ENCODE measurements at places on chromosomes 5 and 9.

GRCh38 chr9:38233343-38233742, 159.2 kb upstream of the ALDH1B1 start:
- DNase-seq = no peak

GRCh38 chr9:111250875-111251842, 78.9 kb downstream of the OR2K2 start:
- no peak for DNase-seq

DNA sequence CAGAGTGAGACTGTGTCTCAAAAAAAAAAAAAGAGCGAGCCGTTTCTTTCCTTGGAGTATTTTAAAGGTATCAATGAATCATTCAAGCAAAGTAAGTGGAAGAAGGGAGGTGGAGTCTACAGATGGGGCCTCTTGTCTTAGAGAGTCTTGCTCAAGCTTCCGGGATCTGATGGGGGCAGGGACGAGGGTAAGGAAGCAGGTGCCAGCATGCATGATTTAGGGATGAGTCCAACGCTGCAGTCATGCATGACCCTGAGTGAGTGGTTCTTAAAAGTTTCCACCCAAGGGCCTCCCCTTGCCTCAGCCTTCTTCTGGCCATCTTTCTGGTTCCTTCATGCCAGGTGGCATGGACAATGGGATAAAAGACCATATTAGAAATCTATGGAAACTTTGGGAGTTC, 79.6 kb downstream of the MYO10 start:
- no peak for DNase-seq

GRCh38 chr5:56876327-56876726, 33.1 kb upstream of the SETD9 start:
- no peak for DNase-seq

GRCh38 chr9:87765521-87765920, 39.6 kb downstream of the CTSL start:
- no peak for DNase-seq

DNA sequence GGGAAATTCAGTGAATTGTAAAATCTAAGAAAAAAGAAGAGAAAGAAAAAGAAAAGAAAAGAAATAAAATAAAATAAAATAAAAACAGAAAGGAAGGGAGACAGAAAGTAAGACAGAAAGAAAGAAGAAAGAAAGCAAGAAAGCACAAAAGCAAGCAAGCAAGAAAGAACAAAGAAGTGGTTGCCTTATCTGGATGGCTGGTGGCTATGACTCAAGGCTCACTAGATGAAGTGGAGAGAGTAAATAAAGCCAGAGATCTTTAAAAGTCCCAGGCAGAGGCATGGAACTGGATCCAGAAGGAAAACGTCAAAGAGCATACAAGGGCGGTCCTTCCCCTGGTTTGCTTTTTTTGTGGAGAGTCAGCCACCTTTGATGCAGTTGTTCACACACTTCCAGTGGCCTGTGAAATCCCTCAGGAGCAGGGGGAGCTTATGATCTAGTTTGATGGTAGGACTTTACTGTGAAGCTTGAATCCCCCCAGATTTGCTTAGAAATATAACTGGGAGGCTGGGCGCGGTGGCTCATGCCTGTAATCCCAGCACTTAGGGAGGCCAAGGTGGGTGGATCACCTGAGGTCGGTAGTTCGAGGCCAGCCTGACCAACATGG, 176.7 kb upstream of the HMHB1 start:
- DNase-seq = no peak
